ENCODE measurements at places on chromosomes 16 and 17.

- DNase-seq: no peak
These were observed 32.5 kb downstream of the RPH3AL start for GRCh38 chr17:320139-320538.

GRCh38 chr17:3531266-3532101 lies 26.1 kb downstream of the TRPV3 start:
- DNase-seq: no peak

DNA sequence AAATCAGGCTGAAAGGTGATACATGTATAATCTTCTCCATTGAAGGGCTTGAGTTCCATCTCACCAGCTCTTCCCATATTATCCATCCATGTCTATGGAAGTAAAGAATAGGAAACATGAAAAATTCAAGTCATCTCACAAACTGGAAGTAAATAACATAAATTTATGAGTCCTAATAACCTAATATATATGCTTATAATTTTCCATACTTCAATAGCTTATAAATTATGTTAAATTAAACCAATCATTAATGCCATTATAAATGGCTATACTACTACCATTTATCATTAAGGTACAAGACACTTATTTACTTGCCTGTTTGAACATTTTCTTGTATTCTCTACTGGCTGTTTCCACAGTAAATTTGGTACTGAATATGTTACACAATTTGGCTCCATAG lies 4.8 kb downstream of the TOP2A start:
- DNase-seq: no peak

- no peak for DNase-seq
These were observed 502.3 kb downstream of the RBFOX1 start for GRCh38 chr16:7834771-7835431.

GRCh38 chr16:52054326-52054725 lies 492.6 kb downstream of the TOX3 start:
- no peak for DNase-seq

DNA sequence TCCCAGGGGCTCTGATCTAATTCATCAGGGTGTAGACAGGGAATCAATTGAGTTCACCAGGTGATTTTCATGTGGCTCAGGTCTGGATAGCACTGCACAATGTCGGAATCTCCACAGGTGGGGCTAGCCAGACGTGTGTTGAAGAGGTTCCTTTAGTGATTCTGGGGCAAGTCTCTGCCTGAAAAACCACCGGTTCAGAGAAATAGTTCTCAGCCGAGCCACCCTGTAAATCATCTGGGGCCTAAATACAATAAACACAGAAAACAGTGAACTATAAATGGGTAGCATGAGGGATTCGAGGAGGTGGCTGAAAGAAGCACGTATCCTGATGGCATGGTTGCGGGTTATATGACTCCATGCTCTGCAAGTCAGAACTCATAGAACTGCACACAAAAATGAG lies 21.3 kb downstream of the ASPA start:
- DNase-seq: no peak

GRCh38 chr17:82957469-82957795 lies 117.6 kb upstream of the ZNF750 start:
- no peak for DNase-seq

DNA sequence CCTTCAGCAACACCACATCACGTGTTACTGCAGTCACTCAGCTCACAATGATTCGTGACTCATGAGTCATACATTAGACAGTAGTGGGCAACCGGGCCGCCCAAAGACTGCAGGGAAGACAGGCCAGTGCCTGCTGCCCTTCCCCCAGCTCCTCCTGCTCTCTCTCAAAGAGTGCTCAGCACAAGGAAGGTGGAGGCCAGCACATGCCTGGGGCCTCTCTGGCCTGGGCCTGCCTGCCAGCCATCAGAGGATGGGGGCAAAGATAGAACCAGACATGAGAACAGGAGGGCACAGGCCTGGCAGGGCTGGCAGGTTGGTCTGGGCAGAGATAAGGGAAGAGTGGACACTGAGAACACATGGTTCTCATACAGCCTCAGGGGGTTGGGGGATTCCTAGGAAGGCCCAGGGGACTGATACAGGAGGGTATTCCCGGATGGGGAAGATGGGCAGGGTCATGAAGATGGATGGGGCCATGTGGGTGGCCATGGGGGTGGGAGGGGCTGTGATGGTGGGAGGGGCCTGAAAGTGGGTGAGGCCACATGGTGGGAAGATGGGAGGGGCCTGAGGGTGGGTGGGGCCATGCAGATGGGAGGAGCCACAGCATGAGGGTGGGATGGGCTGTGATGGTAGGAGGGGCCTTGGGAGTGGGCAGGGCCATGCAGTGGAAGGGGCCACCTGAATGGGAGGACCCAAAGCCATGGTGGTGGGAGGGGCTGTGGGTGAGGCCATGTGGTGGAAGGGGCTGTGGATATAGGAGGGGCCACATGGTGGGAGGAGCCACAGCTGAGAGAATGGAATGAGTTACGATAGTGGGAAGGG lies 29.0 kb downstream of the KATNB1 start:
- peak; percentile 15 for DNase-seq

GRCh38 chr16:53673189-53673588 lies 30.5 kb downstream of the RPGRIP1L start:
- no peak for DNase-seq

DNA sequence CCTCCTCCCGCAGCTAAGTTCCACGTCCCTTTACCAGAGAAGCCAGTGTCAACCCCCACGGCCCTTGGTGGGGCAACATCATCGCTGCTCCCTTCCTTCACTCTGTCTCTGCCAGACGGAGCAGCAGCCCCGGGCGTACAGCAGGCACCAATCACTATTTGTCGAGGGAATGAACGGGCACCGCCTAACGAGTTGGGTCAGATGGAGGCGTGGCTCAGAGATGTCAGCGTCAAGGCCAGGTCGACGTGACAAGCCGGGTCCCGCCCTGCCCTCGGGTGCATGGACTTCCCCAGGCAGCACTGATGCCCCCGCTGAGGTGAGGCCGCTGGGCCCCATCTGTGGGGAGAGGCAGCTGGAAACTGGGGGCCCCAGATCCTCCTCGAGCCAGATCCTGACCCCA lies 50.0 kb downstream of the CBFA2T3 start:
- DNase-seq: no peak

- DNase-seq: no peak
These were observed 133.5 kb downstream of the SEC14L1 start for GRCh38 chr17:77274096-77274845.

DNA sequence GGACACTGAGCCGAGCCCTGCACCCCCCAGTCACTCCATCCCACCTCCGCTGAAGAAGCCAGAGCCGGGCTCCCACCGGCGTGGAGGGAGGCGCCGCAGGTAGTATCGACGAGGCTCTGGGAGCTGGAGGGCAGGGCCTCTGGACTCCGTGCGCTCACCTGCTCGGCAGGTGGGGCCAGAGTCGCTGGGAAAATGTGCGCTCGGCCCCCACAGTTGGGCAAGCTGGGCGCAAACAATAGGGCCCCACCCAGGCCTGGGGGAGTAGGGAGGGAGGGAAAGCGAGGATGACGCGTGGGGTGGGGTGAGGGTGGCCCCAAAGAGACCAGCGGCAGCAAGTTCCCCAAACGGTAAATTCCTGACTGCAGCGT lies 668 bp downstream of the JUP start:
- DNase-seq: no peak

- DNase-seq: no peak
These were observed 23.6 kb downstream of the C16orf90 start for GRCh38 chr16:3471518-3472176.

GRCh38 chr16:70478912-70479341 lies 24.5 kb downstream of the FCSK start:
- no peak for DNase-seq

DNA sequence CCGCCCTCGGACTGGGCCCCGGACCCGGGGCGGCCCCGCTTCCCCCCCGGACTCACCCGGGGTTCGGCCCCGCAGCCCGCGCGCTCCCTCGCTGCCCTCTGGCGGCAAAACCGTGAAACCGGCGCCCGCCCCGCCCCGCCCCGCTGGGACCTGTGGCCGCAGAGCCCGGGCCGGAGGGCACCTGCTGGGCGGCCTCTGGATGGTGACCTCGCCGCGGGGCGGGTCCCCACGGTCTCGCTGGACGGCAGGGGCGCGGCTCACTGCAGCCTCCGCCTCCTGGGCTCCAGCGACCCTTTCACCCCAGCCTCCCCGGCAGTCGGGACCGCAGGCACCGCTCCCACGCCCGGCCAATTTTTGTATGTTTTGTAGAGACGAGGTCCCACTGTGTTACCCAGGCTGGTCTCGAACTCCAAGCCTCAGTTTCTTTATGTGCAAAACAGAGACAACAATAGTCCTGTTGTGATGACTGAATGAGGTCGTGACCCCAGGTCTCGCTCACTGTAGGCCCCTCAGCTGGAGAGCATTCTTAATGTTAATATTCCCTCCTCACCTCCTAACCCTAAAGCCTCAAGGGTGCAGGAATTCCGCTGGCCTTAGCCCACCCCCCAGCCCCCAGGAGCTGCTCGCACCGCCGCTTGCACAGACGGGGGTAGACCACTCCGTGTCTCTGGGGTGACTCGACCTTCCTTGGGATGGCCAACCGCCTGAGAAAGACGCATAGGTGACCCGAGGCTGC lies 33.7 kb upstream of the RPH3AL start:
- peak; percentile 72 for DNase-seq

Measured in stimulated activated CD4-positive, alpha-beta T cell treated with anti-CD3 and anti-CD28 coated beads, Interleukin-4, amount 100 ng/mL, for 48 hours (primary cell).